ENCODE measurements at places on chromosomes 2 and 18.

GRCh38 chr2:192288295-192288694 lies 93.6 kb upstream of the TMEFF2 start:
- no peak for DNase-seq

GRCh38 chr2:173958198-173958846 lies 6.9 kb downstream of the SP3 start:
- DNase-seq = no peak

- no peak for DNase-seq
Measured at GRCh38 chr2:199018826-199019225, 438.9 kb downstream of the SATB2 start.

- DNase-seq = no peak
Measured at GRCh38 chr2:180991361-180991760, 11.0 kb downstream of the UBE2E3 start.

GRCh38 chr2:73134471-73134870 lies 21.7 kb upstream of the RAB11FIP5 start:
- DNase-seq = no peak

DNA sequence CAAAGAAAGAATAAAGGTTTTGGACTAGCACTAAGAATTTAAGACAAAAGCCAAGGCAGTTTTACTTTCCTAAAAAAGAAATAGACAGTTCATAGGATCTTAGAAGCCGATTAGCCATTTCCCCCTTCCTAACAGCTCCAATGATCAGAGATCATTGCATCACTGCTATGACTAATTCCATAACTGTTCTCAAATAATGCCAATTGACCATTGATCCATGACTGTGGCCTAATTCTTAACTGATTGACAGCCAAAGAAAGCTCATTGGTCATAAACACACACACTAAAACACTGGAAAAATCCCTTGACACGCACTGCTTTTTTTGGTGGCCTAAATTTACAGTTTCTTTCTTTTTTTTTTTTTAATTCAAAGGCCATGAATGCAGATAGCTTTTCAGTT lies 345.0 kb upstream of the ACVR2A start:
- DNase-seq = no peak

DNA sequence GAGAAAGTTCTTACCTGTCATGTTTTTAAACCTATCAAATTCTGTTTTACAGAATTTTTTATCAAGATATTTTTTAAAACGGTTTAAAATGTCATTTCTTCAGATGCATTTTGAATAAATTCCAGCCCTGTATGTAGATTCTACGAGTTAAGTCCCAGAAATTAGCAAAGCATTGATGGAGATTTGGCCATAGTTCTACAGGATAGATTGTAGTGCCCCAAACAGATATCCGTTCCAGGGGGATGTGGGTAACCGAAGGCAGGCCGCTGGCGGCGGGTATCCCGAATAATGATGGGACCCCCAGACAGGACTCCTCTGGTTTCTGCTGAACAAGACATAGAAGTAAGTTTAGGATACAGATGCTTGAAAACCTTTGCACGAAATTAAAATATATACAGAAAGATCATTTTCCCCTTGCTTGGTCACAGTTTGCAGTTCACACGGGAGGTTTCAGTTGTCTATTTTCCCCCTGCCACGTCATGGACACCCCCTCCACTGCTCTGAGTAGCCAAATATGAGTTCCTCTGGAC lies 755 bp downstream of the NOL4 start:
- DNase-seq = no peak

DNA sequence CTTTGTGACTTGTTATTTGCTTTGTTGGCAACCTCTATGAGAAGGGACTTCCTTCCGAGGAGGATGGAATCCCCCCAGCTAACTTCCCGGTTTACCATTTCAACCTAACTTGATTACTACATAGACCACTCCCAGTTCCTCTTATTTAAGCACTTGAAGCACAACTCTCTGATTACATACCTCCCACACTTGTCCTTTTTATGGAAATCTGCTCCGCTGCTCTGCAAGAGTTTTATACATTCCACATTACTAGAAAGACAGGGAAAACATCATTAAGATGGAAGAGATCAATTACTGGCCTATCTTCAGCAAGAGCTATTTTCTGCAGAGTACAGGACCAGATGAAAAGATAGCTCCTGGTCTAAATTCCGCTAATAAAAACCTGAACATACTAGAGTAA lies 160.0 kb upstream of the PGAP1 start:
- no peak for DNase-seq

DNA sequence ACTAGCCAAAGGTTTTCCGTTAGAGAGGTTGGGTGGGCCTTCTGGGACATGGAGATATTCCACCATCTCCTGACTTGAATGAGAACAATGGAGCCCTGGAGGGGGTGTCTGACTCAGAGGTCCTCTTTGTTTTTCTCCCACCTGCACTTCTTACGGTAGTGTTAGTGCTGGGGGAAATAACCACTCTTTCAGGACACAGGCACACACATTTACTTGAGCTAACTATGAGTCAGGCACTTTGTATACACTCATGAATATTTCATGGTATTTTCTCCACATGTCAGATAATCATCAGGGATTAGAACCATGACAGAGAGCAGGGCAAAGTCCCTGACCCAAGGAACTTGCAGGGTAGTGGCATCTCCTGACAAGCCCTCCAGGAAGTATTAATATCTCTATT lies 439.1 kb downstream of the TSN start:
- DNase-seq = no peak

DNA sequence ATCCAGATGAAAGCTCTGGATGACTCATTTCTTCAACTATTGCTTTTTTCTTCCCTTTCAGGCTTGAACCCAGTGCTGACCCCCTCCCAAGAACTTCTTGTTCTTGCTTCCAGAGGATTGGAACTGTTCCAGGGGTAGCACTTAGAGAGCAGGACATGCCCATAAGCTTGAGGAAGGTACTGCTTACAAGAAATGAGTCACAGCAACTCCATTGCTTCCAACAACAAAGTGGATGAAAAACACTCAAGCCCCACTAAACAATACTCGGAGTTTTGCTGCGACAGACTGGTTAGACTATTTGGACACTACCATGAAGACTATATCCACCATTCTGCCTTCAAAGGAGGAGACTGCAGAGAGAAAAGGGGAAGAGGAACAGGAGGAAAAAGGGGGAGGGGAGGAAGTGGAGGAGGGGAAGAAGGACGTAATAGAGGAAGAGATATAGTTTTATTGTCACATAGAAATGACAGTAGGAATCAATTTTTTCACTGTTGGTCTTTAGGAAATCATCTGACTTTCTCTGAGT lies 1.6 kb upstream of the EPC2 start:
- no peak for DNase-seq

DNA sequence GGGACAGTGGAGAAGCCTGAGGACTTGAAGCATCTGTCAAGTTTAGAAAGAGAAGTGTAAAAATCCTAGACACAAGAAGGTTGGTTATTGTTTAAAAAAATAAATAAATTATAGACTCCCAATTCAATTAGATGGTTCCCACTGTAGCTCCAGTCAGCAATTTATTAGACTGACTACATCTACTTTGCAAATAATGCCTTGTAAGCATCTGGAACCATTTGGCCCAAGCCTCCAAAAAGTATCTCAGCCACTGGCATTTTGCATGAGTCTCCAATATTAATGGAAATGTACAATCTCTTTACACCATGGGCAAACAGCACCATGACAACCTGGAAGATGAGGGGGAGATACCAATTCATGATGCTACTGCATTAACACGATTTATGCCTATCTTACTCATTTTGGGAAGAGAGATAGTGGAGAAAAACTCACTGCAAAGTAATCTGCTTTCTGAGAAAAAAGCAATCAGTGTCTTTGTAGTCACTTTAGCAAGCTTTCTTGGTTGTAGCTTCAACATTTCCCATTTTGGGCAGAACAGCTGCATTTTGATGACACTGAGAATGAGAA lies 2.8 kb downstream of the NYAP2 start:
- no peak for DNase-seq

GRCh38 chr2:47592381-47592780 lies 189.4 kb downstream of the MSH2 start:
- no peak for DNase-seq

GRCh38 chr2:43798300-43798699 lies 24.5 kb downstream of the DYNC2LI1 start:
- no peak for DNase-seq

DNA sequence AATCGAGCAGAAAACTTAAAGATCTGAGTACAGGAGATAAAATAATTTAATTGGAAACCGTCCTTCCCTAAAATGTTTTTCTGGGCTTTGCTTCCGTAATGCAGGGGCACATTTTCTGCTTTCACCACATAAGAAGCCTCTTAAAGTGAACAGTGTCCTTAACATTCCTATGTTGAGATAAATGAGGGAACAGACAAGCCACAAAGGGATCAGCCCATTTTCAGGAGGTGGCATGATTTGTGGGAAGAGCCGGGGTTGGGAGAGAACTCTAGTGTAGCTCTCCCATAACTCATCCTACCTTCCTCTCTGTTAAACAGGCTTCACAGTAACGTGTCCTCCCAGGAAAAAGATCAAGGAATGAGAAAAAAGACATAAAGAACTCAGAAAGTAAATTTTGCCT lies 56.9 kb upstream of the ACVR1C start:
- no peak for DNase-seq

DNA sequence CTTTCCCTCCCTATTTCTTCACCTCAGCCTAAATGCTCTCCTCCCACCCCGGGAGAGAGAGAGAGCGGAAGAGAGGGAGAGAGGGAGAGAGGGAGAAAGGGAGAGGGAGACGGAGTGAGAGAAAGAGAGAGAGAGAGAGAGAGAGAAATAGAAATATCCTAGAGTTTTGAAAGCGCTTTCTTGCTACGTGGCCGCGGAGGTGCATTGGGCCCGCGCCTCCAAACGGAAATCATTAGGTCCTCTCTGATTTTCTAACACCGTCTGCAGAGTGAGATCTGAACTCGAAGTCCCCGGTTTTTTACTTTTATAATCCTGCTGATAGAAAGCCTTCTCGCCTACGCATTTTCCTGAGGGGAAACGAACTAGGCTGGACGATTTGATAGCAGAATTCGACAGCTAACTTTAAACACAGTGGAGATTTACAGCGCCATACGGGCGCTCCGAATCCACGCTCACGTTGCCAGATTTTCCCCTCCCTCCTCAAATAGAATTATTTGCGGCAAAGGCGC lies 903 bp upstream of the EVX2 start:
- DNase-seq = no peak

GRCh38 chr2:56626927-56627326 lies 443.1 kb downstream of the CCDC85A start:
- DNase-seq = no peak

- no peak for DNase-seq
Measured at GRCh38 chr2:180621366-180621765, 359.0 kb upstream of the UBE2E3 start.

DNA sequence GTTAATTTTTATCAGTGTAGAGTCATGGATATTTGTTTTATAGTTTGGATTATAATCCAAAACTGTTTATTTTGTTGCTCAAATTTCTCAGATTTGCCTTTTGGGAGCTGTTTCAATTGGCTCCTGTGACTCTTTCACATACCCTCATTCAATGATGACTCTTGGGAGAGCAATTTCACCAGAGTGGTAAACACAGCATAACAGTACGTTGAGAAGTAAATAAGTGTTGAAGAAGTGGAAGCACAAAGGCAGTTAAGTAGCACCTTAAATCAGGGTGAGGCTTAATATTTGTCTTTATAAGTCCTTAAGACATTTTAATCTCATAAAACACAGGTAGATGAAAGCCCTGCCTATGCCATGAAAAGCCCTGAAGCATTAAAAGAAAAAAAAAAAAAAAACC lies 17.1 kb upstream of the SLC39A10 start:
- no peak for DNase-seq

GRCh38 chr2:85957256-85957655 lies 68.5 kb upstream of the ST3GAL5 start:
- DNase-seq = no peak

DNA sequence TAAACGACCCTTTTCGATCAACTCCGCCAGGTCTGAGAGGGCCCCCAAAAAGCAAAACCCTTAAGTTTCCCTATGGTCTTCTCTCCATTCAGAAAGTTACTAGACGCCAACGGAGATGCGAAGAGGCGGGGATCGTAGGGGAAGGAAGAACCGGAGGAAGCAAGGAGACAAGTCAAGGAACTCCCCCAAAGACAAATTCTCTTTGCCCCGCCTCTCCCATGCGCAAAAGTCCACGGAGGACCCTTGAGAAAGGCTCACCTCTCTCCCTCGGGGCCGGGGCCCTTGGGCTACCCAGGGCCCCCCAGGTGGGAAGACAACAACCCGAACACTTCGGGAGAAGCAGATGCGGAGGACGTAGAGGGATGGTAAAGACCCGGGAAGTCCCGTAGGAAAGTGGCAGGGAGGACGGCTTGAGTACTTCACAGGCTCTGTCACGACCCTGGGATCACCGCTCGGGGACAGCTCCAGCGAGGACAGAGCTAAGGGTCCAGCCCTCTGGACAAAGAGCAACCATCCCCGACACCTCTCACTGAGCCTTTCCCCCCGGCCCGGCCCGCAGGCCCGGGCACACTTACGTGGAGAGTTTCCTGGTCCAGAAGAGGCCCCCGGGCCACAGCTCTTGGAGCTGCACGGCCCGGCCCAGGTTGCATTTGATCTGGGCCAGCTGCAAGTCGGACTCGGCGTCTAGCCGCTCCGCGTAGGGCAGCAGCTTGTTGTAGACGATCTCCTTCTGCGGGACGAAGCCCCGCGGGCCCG lies 647 bp downstream of the PSME4 start:
- DNase-seq = no peak

DNA sequence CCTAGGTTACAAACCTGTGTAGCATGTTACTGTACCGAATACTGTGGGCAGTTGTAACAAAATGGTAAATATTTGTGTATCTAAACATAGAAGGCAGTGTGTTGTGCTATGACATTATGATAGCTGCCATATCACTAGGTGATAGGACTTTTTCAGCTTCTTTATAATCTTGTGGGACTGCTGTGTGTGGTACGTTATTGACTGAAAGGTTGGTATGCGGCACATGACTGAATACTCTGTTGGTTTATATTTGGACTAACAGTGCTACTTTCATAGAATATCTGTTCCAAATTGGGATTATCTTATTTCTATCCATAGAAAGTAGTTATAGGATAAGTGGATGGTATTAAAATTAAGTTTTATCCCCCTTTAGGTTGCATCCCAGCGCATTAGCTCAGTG lies 144.7 kb downstream of the PHLPP1 start:
- no peak for DNase-seq

GRCh38 chr18:68997845-68998244 lies 200.0 kb downstream of the CCDC102B start:
- DNase-seq = no peak

DNA sequence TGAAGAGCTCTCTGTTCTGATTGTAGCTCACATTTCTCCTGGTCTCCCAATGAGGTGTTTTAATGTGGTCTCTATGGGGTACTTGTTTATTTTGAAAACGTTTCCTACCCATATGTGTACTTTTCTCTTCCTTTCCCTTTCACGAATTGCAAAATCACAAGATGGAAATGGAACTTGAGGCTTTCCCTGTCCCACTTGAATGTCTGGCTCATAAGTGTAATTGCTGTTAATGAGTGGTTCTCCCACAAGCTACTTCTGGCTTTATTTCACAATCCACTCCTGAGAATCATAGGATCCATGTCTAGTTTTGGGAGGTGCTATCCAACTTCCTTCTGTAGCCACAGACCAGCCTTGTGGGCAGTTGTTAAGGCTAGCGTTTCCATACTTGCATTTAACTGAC lies 81.1 kb upstream of the CAVIN2 start:
- no peak for DNase-seq

All from stimulated activated CD8-positive, alpha-beta memory T cell treated with anti-CD3 and anti-CD28 coated beads, Interleukin-4, amount 100 ng/mL, for 1 hour (primary cell).